NCI-H460 (cell line): ENCODE measurements at places on chromosomes 1 and 21. TPM values are rescaled to one million over a fixed set of nuclear protein-coding genes. Genes with fewer than 3 reads are reported as not detected.
A peak's percentile ranks its signal among the peaks of the same experiment; 100 is the strongest.

BARHL2 gene
- not detected in 2 replicates for total RNA-seq

DNA sequence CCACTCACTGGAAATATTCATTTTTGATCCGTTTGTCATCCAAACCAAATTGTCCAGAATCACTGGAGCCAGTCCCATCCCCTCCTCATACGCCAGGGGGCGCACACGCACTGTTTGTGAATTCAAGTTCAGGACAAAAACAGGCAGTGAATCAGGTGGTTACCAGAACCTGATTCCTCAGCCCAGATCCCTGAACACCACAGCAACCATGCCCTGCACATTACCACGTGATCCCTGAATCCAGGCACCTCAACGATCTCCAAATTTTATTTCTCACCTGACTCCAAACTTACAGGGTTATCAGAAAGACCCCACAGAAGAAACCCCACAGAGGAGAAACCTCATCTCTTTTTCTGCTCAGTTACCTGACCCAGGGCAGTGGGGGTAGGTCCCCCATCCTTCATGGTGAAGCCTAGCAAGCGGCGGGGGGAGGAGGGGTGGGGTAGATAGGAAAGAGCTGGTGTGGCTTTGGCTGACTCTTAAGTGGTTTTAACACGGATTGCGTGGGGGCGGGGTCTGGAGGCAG is 1.4 kb upstream of the PTPRF start:
- DNase-seq = peak; percentile 80

- no peak for DNase-seq
These were observed 205.6 kb downstream of the HIVEP3 start for GRCh38 chr1:41713141-41713540.

DNA sequence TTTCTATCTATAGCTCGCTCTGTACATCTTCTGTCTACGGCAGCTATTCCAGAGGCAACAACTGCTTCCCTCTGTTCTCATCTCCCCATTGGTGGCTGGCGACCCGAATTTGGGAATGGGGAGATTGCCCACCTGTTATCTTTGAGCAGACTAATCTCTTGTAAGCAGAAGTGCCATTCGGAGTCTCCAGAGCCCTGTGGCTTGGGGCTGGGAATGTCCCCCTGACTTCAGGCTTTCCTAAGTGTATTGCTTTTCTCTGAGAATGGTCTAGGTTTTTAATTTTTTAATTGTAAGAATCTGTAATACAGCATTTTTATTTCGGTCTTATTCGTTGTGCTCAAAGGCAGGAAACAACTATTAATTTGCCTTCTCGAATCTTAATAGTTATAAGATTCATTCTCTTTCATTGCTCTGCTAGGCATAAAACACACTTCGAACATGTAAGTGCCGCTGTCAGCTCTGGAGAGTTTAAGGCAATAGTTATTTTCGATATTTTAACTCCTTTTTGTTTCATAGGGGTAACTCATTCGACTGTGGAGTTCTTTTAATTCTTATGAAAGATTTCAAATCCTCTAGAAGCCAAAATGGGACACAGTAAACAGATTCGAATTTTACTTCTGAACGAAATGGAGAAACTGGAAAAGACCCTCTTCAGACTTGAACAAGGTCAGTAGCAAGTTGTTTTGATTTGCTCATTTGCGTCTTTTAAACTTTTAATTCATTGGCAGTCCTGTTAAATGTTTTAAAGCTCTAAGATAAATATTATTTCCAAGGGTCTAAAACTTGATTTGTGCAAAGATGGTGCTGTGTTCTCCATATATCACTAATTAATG is 514 bp downstream of the AGL start:
- DNase-seq = peak; percentile 0

PTGFR gene
- total RNA-seq = 0.12 and 0.17 TPM in 2 replicates

DNA sequence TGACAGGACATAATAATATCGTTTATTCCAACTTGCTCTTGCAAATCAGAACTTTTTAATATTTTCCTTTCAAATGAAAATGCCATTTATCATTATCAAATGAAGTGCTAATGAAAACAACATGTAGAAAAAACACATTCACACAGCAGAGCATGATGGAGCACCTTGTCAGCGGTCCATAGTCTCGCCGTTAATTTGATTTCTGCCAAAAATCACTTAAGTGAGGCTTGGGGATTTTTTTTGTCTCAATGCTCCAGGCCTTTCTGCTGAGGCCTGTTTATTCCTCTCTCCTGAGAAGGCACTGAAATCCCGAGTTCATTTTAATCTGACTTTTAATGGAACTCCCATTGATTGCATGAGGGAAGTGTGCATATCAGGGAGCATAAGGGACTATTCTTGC is 122.5 kb downstream of the ELAVL4 start:
- no peak for DNase-seq

DNA sequence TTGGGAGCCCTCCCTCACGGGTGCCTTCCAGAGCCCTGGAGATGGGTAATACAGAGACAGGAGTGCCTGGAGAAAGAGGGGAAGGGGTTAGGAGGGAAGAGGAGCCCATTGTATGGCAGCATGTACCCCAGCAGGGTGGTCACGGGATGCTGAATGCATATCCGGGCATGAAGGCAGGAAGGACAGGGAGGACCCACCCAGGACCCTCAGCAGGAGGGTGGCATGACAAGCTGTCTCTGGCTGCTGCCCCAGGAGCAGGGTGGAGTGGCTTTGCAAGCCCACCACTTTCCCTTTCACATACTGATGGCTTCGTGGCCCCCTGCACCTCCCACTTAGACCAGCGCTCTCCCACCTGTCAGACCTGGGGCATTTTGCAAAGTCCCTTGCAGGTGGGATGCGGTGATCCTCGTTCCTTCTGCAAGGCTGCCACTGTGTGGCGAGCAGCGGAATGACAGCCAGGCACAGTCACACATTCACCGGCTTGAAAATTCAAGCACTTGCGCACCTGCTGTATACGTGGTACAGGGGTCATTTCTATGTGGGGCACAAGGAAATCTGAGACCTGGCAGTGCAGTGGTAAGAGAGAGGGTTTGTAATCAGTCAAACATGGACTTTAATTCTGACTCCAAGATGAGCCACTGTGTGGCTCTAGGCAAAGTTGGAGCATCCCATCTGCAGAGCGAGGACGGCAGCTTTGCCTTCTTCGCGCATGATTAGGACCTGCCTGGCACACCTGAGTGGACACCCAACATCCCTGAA is 53.2 kb upstream of the TMEM51 start:
- peak; percentile 25 for DNase-seq
